ENCODE measurements at places on chromosomes 5 and 9.

DNA sequence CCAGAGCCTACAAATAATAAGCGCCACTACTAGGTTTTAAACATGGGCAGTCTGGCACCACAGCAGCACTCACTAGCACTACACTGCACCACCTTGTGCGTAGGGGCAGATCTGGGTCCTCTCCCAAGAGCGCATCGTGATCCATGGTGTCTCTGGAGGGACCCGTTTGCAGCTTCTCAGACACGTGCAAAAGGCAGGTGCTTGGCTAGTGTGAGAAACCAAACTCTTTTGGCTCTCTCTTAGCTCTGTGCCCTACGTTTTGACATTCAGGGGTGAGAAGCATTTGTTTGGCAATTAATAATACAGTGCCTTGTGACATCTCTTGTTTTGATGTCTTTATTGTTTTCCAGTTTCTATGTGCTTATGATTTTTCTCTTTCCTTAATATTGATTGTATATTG lies 75.4 kb upstream of the EGFLAM start:
- no peak for DNase-seq

DNA sequence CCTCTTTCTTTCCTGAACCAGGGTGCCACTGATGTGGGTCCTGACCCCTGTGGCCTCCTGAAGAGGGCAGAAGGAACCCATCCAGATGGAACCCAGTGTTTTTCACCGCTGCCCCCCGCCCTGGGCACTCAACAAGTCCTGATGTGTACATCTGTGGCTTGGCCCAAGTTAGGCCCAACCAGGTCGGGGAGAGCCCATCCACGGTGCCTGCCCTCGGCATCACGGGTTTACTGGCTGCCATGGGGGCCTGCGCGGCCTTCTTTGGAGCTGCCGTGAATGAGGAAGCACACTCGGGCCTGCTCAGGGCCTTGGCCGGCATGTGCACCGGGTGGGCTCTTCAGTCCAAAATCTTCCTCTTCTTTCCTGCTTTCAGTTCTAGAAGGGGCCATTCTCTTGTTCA lies 5.8 kb downstream of the ECSCR start:
- DNase-seq: no peak

DNA sequence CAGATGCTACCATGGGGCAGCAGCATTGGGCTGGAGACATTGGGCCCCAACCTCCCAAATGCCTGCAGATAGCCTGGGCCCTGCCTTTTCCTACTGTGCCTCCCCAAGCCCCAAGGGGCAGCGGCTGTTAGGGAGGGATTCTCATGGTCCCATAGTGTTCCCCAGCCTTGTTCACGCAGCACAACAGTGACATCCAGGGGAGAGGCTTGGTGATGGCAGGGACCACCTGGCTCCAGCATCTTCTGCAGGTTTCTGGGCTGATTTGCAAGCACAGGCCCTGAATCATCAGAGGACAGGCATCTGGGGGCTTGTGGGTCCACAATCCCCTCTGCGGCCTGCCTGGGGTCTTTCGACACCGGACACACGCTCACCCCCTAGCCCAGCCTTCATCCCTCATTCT lies 354.6 kb downstream of the SLIT3 start:
- no peak for DNase-seq

DNA sequence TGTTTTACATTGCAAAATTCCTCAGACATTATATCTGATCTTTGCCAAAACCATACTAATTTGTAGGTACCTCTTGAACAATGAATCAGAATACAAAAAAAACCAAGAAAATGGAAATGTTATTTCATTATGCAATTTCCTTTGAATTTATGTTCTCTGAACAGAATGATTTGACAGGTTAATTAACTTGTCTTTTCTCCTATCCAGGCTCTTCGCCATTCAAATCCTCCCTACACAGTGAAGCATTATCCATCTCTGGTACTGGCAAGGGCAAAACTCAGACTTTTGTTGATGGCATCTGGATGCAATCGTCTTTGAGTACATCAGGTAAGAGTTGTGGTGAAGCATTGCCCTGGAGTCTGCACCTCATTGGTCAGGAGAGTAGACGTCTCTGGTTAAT lies 655.7 kb upstream of the ITGA1 start:
- DNase-seq: no peak

GRCh38 chr9:38727497-38728001 lies 7.6 kb upstream of the FAM240B start:
- DNase-seq: no peak

- no peak for DNase-seq
Observed at GRCh38 chr9:127751269-127752054, 16.4 kb upstream of the TOR2A start.

DNA sequence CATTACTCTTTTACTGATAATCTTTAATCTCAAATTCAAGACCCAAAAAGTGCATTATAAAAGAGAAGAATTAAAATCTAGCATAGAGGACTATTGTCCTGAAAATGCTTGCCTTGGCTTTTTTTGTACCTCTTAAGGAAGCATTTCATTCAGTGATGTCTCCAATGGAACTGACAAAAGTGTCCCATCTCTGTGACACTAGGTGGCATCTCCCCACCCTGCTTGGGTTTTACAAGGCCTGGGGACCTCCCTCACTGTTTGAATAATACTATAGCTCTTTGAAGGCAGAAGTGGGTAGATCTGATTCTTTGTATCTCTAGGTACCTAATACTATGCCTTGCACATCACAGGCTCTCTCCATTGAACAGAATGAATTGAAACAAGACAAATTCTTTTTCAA lies 180.6 kb downstream of the EPB41L4A start:
- no peak for DNase-seq

GRCh38 chr5:164303646-164304215 lies 798.3 kb downstream of the MAT2B start:
- no peak for DNase-seq

DNA sequence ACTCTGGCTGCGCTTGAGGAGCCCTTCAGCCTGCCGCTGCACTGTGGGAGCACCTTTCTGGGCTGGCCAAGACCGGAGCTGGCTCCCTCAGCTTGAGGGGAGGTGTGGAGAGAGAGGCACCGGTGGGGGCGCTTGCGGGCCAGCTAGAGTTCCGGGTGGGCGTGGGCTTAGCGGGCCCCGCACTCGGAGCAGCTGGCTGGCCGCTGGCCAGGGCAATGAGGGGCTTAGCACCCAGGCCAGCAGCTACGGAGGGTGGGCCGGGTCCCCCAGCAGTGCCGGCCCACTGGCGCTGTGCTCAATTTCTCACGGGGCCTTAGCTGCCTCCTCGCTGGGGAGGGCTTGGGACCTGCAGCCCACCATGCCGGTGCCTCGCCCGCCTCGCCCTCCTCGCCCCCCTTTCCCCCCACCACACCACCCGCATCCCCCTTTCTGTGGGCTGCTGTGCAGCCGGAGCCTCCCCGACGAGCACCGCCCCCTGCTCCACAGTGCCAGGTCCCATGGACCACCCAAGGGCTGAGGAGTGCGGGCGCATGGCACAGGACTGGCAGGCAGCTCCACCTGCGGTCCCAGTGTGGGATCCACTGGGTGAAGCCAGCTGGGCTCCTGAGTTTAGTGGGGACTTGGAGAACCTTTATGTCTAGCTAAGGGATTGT lies 954.5 kb downstream of the DTWD2 start:
- DNase-seq: no peak

- DNase-seq: no peak
Observed at GRCh38 chr5:55865831-55866230, 14.7 kb downstream of the IL31RA start.
